ENCODE measurements at places on chromosomes 3 and 15. TPM values are rescaled to one million over a fixed set of nuclear protein-coding genes. Genes with fewer than 3 reads are reported as not detected.

Gene EAF2
- total RNA-seq: 18.5 TPM

Gene SETMAR
- total RNA-seq: 16.0 TPM

Gene FSTL1
- 0.16 TPM for total RNA-seq

Gene SLC22A13
- 0.78 TPM for total RNA-seq

Gene GCSAM
- total RNA-seq: 1.9 TPM

Gene CACNA2D2
- total RNA-seq: 0.46 TPM

Gene C3orf22
- total RNA-seq: not detected

Gene CCR3
- total RNA-seq: not detected

Gene RPSA
- total RNA-seq: 2,053 TPM

Gene FOXL2
- total RNA-seq: not detected
